ENCODE measurements at places on chromosomes 1 and 21. TPM values are rescaled to one million over a fixed set of nuclear protein-coding genes. Genes with fewer than 3 reads are reported as not detected.

Gene ADAMTS4
- 0.13 TPM for total RNA-seq

Gene CDK18
- 0.88 TPM for total RNA-seq

Gene DCDC2B
- 0.15 TPM for total RNA-seq

Gene IL19
- total RNA-seq, result not detected
